Transverse colon (tissue), 4 donors: ENCODE measurements at places on chromosomes 3 and 15. TPM values are rescaled to one million over a fixed set of nuclear protein-coding genes. Genes with fewer than 3 reads are reported as not detected.

MESP2 gene
- not detected for total RNA-seq

ACAN gene
- 0.14 TPM for total RNA-seq

KCNH8 gene
- total RNA-seq = 0.55 TPM

GOLGA8H gene
- total RNA-seq = not detected

GRCh38 chr3:121757087-121757811, 7.7 kb upstream of the GOLGB1 start:
- DNase-seq = no peak

- DNase-seq = no peak
Measured at GRCh38 chr3:24101676-24102168, 156.6 kb downstream of the NR1D2 start.

DNA sequence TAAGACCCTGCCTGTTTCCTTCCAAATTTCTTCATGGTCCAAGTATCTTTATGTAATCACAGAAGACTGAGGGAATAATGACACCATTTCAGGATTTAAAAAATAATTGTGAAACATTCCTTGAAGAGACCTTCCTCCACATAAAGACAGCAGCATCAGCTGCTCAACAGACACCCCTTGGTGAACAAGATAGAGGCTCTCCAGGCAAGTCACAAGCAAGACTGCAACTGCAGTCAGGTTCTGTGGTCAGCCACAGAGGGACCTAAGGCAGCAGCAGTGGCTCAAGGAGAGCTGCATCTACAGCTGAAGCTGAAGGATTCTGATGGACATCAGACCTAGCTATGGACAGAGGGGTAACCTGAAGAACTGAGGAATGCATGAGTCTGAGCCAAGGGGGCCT, 97.2 kb upstream of the C3orf80 start:
- no peak for DNase-seq

GRCh38 chr15:25775317-25775912, 87.7 kb downstream of the ATP10A start:
- DNase-seq = peak; percentile 26

DNA sequence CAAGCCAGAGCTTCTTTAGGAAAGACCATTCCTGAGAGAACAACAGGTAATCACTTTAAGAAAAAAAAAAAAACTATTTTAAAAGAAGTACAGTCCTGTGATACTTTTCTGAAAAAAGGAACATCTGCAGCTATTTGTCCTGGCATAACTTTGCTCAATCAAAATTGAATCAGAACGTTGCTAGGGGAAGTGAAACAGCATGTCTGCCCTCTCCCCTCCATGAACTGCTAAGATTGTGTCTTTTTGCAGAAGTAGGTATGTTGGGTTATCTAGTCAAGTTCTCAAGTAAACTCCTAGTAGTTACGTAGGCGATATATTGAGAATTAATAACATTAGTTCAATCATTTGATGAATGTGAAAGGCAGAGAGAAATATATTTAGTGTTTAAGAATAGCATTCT, 1013.3 kb downstream of the TUSC7 start:
- DNase-seq = no peak

DNA sequence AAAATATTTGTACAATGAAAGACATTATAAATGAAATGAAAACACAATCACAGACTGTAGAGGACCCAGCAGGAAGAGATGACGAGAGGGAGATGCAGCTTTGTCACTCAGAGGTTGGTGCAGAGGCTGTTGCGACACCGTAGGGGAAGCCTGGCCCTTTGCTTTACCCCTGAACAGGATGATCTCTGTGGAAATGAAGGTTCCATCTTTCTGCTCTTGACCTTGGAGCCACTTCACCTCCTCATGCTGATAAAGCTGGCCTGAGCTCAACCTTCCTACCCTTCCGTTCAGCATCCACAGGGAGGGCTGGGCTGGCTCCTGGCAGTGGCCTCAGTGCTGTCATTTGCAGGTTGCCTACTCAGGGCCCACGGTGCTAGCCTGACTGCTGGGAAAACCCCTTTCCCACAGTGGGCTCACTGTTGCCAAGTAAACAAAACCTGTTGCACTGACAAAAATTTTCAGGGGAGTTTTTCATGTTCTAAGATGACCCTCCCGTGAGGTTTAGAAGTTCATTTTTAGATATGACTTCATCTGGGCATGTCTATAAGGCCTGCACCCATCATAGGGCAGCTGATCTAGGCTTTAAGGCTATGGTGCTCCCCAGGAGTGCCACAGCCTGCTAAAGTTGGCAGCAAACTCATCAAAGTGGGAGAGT, 3.0 kb upstream of the CD80 start:
- no peak for DNase-seq

DNA sequence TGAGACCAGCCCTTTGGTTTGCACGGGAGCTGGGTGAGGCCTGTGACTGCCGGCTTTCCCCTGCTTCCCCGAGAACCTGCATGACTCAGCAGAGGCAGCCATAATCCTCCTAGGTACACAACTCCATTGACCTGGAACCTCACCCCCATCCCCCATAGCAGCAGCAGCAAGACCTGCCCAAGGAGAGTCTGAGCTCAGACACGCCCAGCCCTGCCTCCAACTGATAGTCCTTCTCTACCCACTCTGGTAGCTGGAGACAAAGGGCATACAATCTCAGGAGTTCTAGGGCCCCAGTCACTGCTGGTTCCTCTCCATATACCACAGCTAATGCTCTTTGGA, 141.0 kb upstream of the ARHGEF26 start:
- peak; percentile 61 for DNase-seq

DNA sequence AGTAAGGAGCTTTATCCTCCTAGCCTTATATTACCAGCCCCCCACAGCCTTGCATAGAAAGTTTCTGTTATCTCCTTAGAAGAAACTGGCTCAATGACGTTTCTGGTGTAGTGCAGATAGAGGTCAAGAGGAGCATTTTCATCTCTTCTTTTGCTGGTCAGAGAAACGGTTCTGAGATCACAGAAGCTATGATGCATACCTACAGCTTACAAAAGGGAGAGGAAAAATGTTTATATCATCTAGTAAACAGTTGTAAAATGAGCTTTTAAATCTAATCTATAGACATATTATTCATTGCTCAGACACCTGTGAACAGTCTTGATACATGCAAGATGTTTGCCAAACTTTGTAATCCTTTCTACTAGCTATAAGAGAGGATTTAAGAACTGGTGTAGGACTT, 68.0 kb downstream of the GMPS start:
- DNase-seq = no peak

GRCh38 chr3:58639001-58639400, 27.6 kb downstream of the FAM3D start:
- DNase-seq = no peak

GRCh38 chr15:38050529-38051448, 116.3 kb downstream of the TMCO5A start:
- DNase-seq = no peak

DNA sequence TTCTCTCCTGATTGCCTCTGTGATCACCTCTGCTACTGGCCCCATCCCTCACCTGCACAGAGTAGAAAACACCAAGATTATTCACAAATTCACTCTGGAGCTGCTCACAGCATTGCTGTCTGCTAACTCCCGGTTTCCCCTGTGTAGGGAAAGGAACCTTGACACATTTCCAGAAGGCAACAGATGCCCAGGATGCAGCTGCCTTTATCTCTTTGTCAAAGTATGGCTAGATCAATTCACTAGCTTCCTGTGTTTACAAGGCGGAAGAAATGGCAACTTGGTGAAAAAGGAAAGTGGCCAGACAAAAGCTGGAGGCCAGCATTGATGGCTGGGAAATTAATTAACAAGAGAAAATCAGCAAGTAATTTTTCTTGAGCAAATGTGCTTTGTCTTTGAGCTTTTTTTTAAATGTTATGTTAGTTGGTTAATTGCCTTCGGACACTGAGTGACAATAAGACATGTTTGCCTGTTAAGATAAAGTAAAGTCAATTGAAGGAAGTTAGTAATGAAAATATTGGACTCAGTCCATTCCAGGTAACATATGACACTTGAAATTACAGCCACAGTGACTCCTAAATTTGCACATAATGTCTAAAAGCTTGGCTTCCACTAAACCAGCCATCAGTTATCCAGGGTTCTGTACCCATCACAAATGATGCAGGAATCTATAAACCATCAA, 394.6 kb upstream of the IL12A start:
- no peak for DNase-seq

- no peak for DNase-seq
Measured at GRCh38 chr3:100637197-100637631, 27.8 kb downstream of the ADGRG7 start.

- DNase-seq = no peak
Measured at GRCh38 chr3:152056987-152057386, 183.5 kb downstream of the SUCNR1 start.

DNA sequence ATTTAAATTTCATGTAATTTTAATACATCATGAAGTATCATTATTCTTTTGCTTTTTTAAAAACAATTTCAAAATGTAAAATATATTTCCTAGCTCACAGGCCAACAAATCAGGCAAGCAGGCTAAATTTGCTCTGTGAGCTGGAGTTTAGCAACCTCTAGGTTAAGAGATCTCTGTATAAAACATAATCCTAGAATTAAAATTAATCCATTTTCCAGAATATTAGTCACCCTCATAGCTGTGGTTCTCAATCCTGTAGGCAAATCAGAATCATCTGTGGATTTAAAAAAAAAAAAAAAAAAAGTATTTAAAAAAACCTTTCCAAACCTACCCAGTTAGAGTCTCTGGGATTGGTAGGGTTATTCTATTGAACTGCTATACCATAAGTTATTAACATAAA, 209.7 kb downstream of the MINAR1 start:
- no peak for DNase-seq

GRCh38 chr3:171531716-171532115, 71.5 kb upstream of the TNIK start:
- DNase-seq = no peak

- no peak for DNase-seq
Measured at GRCh38 chr3:143090976-143091837, 28.4 kb upstream of the CHST2 start.

- peak; percentile 11 for DNase-seq
Measured at GRCh38 chr3:113035387-113035982, 44.7 kb downstream of the GTPBP8 start.
